ENCODE measurements at places on chromosomes 3 and 15.
A peak's percentile ranks its signal among the peaks of the same experiment; 100 is the strongest.

DNA sequence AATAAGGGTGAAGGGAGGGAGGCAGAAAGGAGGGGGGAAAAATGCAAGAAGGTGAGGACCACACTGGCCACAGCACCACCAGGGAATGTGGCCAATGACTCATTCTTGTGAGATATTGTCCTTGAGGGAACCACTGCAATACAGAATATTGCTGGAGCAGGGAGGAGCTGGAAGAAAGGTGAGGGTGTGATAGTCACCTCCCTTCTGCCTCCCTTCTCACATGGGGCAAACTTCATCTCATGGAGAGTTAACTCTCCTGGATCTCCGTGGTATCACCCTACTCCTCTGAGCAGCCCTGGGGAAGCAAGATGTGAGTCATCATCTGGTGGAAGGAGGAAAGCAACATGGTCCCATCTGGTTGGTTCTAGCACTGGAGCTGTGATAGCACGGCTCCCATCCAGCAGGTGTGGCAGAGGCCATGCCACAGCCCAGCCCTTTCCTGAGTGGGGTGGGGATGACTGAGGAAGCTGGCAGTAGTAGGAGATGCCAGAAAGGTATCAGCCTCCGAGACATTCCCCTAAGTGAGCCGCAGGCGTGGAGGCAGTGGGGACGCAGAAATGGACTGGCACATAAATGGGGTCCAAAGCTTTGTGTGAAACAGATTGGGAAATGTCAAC lies 115.9 kb upstream of the LPP start:
- peak; percentile 47 for DNase-seq
- no peaks in the 10 kb centered on the region for H3K4me1 ChIP-seq
- H3K27ac ChIP-seq, result no peak overlapping the region
- no peaks in the 10 kb centered on the region for H3K27me3 ChIP-seq
- H3K4me3 ChIP-seq, result no peak overlapping the region

DNA sequence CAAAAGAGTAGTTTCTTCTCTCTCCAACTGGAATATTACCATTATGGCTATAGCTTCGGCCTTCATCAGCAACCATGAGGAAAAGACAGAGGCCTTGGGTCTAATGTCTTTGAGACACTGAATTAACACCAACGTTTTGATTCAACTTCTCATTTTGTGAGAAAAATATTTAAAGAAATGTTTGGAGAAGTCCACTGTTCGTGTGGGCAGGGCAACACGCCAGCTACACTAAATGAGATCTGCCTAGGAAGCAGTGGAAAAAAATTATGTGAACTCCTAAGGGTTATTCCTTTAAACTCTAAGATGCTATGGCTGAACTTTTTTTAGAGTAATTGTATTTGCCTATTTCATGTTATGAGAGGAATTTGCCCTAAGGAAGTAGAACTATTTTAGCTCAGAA lies 41.8 kb downstream of the NCEH1 start:
- H3K36me3 ChIP-seq, result no peaks in the 10 kb centered on the region
- H3K4me3 ChIP-seq, result no peak overlapping the region
- no peaks in the 10 kb centered on the region for H3K27me3 ChIP-seq
- peaks cover 17% of the 10 kb centered on the region for H3K4me1 ChIP-seq
- no peak overlapping the region for H3K27ac ChIP-seq

- 0 out of 2 replicates have a peak, but pooled peaks cover 8% of the 10 kb centered on the region for H3K27me3 ChIP-seq
- H3K4me1 ChIP-seq, result no peaks in the 10 kb centered on the region
- H3K27ac ChIP-seq, result no peak overlapping the region
- no peaks in the 10 kb centered on the region for H3K36me3 ChIP-seq
- no peak for DNase-seq
Measured at GRCh38 chr3:196149831-196150301, 61.3 kb downstream of the ZDHHC19 start.

DNA sequence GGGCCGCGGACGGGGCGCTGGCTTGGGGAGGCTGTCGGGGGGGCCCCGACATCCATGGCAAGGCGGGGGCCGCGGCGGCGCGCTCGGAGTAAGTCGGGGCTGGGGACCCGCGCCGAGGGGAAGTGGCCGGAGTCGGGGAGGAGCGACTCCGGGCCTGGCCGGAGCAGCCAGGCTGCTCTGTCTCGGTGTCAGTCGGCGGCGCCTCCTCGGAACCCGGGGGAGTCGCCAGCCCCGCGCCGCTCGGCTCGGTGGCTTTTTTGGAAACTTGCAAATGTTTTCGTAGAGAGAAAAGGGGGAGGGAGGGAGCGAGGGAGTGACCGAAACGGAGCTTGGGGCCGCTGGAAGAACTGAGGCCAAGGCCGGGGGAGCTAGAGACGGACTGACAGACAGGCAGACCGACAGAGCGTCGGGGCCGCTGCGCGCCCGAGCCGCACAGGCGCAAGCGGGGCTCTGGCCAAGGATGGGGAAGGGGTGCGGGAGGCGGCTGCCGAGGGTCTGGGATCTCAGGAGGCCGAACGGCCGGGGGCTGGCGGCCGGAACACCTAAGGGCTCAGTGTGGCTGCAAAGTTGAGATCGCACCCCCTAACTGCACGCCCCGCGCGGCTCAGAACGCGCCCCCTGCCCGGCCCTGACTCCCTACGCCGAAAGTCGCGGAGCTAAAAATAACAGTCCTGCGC lies 5.0 kb downstream of the PTH1R start:
- H3K27me3 ChIP-seq, result peaks cover 25% of the 10 kb centered on the region
- no peak overlapping the region for H3K27ac ChIP-seq
- peak overlapping the region; percentile 69 for H3K4me3 ChIP-seq
- DNase-seq, result peak; percentile 52

DNA sequence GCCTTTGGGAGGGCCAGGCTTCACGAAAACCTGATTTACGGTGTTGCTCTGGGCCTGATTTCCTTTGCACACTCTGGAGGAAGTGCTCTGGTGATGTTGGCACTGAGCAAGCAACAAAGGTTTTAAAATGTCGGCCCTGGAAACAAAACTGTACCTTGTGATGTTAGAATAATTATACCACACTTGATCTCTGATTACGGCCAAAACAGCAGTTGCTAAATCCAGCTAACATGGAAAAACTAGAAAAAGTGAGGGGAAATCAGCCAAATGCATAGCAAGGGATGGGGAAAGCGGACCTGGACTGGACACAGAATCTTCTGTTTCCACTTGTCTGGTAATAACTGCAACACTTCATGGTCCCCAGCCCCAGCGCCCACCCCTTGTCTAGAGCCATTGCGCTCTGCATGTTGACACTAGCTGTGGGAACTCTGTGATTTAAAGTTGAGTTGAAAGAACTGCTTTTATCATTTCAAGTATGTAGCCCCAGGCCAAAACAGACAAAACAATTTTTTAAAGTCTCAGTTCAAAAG lies 120.1 kb downstream of the VGLL4 start:
- H3K4me1 ChIP-seq, result peaks cover 7% of the 10 kb centered on the region
- H3K27me3 ChIP-seq, result no peaks in the 10 kb centered on the region
- DNase-seq, result no peak
- no peaks in the 10 kb centered on the region for H3K36me3 ChIP-seq
- H3K4me3 ChIP-seq, result no peak overlapping the region

DNA sequence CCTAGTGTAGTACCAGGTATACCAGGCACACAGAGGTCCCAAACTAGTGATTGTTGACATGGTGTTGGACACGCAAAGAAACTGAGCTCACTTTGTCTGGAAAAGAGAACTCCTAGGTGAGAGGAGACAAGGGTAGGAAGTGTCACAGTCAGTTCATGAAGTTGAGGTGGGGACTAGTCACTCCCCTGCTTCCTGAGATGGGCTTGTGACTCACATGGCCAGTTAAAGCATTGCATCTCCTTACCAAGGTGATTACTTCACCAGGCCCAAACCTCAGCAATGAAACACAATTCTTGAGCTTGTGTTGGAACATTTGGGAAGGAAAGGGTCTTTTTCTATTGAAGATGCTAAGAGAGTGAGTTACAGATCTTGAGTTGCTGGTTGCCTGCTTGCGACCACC lies 49.2 kb upstream of the RAD18 start:
- H3K36me3 ChIP-seq, result no peaks in the 10 kb centered on the region
- no peak overlapping the region for H3K27ac ChIP-seq
- no peak overlapping the region for H3K4me3 ChIP-seq

Data from GM23248 (cell line).